Mammary epithelial cell (primary cell): ENCODE measurements at places on chromosomes 7 and 10. TPM values are rescaled to one million over a fixed set of nuclear protein-coding genes. Genes with fewer than 3 reads are reported as not detected.

Gene OPALIN
- not detected in 2 replicates for total RNA-seq

DNA sequence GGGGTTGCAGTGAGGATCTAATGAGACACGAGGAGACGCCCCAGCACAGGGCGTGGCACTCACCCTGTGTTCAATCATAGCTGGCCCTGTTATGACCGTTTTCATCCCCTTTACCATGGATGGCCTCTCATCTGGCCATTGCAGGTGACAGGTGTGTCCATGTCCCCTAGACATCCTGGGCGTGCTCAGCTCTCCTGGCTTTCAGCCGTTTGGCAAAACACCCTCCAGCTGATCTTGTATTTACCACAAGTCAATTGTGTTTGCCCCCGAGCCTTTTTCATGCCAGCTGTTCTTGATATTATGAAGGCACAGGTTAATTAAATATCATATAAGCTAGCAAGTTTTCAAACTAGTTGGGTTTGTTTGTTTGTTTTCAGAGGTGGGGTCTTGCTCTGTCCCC lies 97.1 kb downstream of the CHST15 start:
- no peak for DNase-seq

- no peak for DNase-seq
These were observed 145.6 kb upstream of the FAM20C start for GRCh38 chr7:46830-47140.

GRCh38 chr10:106440767-106441166 lies 723.7 kb downstream of the SORCS1 start:
- peak; percentile 85 for DNase-seq

Gene EGR2
- total RNA-seq: 0.53 and 0.64 TPM in 2 replicates

DNA sequence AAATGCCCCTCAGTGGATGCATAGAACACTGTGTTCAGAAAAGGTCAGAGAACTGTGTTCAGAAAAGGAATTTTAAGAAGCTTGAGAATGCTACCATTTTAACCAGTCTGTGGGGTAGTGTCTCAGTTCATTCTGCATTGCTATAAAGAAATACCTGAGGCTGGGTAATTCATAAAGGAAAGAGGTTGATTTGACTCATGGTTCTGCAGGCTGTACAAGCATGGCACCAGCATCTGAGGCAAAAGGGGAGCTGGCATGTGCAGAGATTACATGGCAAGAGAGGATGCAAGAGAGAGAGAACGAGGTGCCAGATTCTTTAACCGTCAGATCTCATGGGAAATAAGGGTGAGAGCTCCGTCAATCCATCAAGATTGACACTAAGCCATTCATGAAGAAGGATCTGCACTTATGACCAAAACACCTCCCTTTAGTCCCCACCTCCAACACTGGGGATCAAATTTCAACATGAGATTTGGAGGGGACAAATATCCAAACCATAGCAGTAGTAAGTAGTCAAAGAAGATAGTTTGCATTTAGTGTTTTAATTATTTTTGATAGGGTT lies 119.8 kb downstream of the FAM107B start:
- no peak for DNase-seq

Gene POP7
- 49.8 and 52.2 TPM in 2 replicates for total RNA-seq

GRCh38 chr10:88205842-88206446 lies 342.5 kb downstream of the PTEN start:
- DNase-seq: no peak

DNA sequence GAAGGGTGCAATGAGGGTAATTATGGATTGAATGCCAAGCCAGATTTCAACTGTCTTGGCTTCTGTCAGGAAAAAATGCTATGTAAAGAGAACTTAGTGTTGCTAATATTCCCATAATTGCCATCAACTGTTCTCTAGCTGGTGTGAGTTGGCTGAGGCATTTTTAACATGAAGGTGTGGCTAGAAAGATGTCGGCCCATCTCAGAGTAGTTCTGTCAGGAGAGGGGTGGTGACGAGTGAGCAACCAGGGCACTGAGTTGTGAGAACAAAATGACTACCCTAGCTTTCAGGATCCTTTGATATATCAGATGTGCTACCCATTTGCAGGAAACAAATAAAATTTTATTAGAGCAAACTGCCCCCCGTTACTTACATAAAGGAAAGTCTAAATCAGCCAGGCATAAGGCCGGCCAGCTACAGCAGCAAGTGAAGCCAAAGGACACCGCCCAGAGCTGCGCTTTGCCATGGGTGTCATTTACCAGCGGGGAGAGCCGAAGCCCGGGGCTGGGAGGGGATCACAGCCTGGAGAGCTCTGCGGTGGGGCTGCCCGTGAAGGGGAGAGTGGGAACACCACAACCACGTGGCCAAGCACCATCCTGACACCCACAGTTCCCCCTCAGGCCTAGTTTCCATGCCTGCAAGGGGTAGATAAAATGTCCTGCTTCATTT lies 141.4 kb downstream of the ICA1 start:
- no peak for DNase-seq

Gene PRKG1
- 0.13 and 0.45 TPM in 2 replicates for total RNA-seq

Gene BMPER
- 0.17 TPM for total RNA-seq

DNA sequence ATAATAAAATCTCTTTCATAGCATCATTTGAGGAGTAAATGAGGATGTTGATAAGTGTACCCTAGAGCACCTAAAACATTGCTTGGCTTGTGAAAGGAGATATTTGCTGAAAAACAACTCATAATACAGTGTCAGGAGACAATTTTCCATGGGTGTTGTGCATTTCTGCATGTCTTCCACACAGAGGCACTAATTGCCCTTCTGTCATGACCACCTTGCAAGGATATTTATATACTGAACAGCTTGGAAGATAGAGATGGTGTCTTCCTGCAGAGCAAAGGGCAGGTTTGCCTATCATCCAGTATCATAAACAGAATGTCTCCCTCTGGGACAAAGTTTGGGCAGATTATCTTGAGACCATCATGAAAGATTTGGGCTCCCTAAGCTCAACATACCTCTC lies 495.2 kb upstream of the LRRN3 start:
- no peak for DNase-seq

Gene RAB19
- 0.89 TPM in 1 of 2 replicates, not detected in the other for total RNA-seq

GRCh38 chr7:138388673-138389491 lies 71.2 kb upstream of the TRIM24 start:
- peak; percentile 78 for DNase-seq

GRCh38 chr10:118799777-118800176 lies 45.0 kb upstream of the CACUL1 start:
- peak; percentile 90 for DNase-seq

DNA sequence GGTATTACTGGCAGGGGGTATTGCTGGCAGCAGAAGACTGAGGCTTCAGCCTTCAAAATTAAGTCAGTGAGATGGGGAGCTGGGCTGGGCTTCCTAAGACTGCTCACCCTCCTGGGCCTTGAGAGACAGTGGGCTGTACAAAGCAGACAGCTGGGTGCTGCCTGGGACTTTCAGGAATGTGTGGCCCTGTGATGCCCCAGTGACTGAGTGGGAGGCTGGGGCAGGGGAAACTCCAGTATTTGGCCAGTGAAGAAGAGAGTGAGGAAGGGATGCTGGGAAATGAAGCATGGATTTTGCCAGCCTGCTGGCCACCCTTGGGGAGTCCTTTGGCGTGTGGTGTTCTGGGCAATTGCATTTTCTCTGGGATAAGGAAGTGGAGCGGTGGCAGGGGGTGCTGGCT lies 442 bp downstream of the ANKRD2 start:
- DNase-seq: peak; percentile 47

- no peak for DNase-seq
These were observed 34.7 kb downstream of the ALOX5 start for GRCh38 chr10:45408421-45409319.

GRCh38 chr10:62831346-62831745 lies 15.2 kb upstream of the EGR2 start:
- DNase-seq: peak; percentile 67

GRCh38 chr10:12781976-12782375 lies 219.5 kb downstream of the CCDC3 start:
- no peak for DNase-seq

GRCh38 chr10:113345826-113346624 lies 206.8 kb upstream of the HABP2 start:
- DNase-seq: no peak

Gene MMD2
- not detected for total RNA-seq

DNA sequence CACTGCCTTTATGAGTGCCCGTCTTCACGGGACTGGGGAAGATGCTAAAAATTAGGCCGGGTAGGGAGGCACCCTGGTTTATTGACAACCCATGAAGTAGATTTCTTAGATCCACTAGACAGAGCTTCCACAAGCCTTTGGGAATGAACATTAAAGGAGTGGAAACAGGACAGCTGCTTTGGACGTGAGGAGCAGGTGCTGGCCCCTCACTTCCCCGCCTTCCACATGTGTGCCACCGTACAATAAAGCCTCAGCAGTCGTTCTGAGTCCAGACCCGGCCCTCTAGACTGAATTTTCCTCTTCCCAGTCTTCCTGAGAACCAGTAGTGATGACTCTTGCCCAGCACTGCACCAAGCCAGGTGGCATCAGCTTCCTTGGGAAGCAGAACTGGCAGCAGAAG lies 282.4 kb downstream of the CELF2 start:
- no peak for DNase-seq

Gene SEC23IP
- total RNA-seq: 45.4 and 66.9 TPM in 2 replicates

Gene CCL24
- total RNA-seq: not detected

Gene NKX1-2
- total RNA-seq: 4.4 and 6.1 TPM in 2 replicates

Gene TBRG4
- total RNA-seq: 68.8 TPM

- DNase-seq: no peak
These were observed 532.4 kb downstream of the INHBA start for GRCh38 chr7:41170466-41170865.

DNA sequence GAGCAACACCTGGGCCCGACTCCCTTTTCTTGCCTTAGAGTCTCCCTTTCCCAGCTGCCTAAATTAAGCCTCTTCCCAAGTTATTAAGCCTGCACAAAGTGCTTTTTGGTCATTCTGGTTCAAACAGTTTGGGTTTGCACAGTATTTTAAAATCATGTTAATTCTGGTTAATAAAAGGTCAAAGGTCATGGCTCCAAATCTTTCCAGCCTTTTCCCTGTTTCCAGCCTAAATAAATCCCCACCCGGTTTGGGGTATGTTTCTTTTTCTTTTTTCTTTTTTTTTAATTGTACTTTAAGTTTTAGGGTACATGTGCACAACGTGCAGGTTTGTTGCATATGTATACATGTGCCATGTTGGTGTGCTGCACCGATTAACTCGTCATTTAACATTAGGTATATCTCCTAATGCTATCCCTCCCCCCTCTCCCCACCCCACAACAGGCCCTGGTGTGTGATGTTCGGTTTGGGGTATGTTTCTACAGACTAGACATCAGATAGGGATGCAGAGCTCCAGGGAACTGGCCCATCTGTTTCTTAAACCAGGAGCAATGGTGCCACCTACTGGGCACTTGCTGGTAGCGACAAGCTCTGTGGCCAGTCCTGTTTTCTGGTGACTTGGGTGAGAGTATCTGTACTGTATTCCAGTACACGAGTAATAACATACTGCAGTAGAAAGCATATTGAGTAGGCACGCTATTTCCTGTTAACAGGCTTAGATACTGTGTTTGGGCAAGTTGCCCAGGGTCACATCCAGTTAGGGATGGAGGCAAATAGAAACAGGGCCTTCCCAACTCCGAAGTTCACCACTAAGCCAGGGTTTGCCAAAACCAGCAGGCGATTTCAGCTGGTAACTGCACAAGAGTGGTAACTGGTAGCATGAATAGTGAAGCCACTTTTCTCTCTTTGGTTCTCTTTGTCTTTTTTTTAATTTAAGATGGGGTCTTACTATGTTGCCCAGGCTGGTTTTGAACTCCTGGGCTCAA lies 60.6 kb upstream of the TRIM8 start:
- peak; percentile 66 for DNase-seq
